Activated CD8-positive, alpha-beta T cell treated with anti-CD3 and anti-CD28 coated beads for 36 hours (primary cell): ENCODE measurements at places on chromosomes 2 and 18.
A peak's percentile ranks its signal among the peaks of the same experiment; 100 is the strongest.

DNA sequence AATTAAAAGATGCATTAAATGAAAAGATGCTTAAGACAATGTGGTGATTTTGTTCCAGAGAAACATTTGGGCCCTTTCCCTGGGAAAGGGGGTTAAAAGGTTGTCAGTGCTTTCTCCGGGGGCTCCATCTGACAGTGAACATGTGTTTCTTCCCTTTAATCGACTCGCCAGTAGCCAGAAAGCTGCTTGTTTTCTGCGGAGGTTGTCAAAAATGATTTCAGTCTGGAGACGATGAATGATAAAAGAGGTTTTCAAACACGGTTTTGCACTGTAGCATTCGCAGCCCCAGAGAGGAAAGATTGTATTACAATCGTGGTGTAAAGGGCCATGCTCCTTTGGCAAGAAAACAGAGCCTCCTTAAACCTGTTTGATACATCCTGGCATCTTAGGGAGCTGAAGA, 111.5 kb upstream of the MEIS1 start:
- H3K27me3 ChIP-seq = no peaks in the 10 kb centered on the region
- no peaks in the 10 kb centered on the region for H3K4me1 ChIP-seq
- no peak overlapping the region for H3K4me3 ChIP-seq

GRCh38 chr2:234158812-234159211, 108.3 kb downstream of the SPP2 start:
- H3K4me1 ChIP-seq = peaks cover 6% of the 10 kb centered on the region
- DNase-seq = no peak
- no peaks in the 10 kb centered on the region for H3K36me3 ChIP-seq
- no peak overlapping the region for H3K4me3 ChIP-seq
- no peak overlapping the region for H3K27ac ChIP-seq

DNA sequence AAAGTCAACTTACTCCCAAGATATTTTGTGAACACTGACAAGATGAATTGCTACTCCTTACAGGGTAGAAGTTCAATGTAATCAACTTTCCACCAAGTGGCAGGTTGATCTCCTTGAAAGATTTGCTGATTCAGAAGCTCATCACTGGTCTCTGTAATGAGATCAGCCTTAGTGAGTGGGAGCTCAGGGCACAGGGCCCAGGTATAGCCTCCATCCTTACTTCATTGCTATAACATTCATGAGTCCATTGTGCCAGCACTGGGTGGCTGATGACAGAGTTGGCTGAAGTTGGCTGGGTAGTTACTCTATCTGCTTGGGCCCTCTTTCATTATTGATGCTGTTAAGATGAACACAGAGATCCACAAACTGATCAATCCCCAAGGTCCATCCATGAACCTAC, 379.0 kb downstream of the IRS1 start:
- H3K27me3 ChIP-seq = peaks cover 13% of the 10 kb centered on the region
- no peak for DNase-seq
- no peak overlapping the region for H3K4me3 ChIP-seq
- H3K4me1 ChIP-seq = peaks cover 12% of the 10 kb centered on the region
- H3K27ac ChIP-seq = no peak overlapping the region
- no peaks in the 10 kb centered on the region for H3K36me3 ChIP-seq

GRCh38 chr2:767440-767839, 90.2 kb upstream of the TMEM18 start:
- H3K4me3 ChIP-seq = no peak overlapping the region
- no peaks in the 10 kb centered on the region for H3K27me3 ChIP-seq
- peak; percentile 68 for DNase-seq
- H3K36me3 ChIP-seq = no peaks in the 10 kb centered on the region

DNA sequence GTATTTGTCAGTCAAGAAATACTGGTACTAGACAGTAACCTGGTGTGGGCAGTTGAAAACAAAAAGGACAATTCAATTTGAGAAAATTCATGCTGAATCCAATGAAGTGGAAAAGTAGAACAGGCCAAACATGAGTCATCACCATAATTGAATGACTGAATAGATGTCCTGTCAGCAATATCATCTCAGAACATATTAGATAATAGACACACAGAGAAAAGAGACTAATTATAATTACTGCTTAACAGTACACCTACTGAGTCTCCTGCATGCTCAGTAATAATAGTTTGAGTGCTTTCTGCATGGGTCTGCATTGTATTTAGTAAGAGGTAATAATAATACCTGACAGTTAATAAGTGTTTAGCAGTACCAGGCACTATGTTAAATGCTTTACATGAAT, 138.6 kb upstream of the ZC3H15 start:
- peaks cover 19% of the 10 kb centered on the region for H3K36me3 ChIP-seq
- no peaks in the 10 kb centered on the region for H3K4me1 ChIP-seq
- no peaks in the 10 kb centered on the region for H3K27me3 ChIP-seq
- H3K4me3 ChIP-seq = no peak overlapping the region
- no peak for DNase-seq

DNA sequence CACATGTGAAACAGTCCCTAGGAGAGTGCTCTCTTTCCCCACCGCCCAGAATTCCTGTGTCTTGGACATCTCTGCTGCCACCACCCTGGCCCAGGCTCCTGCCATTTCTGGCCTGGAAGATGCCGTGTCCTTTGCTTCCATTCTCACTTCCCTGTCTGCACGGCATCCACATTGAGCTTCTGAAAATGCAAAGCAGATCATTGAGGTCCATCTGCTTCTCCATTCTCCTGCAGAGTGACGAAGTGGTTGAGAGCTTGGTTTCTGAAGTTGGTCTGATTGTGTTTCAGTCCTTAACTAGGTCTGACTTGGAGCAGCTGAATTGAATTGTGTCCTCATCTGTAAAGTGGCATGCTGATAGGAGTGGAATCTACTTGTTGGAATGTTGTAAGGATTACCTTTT, 98.7 kb upstream of the MGAT5 start:
- DNase-seq = no peak
- H3K36me3 ChIP-seq = peaks cover 14% of the 10 kb centered on the region
- no peaks in the 10 kb centered on the region for H3K27me3 ChIP-seq
- peaks cover 28% of the 10 kb centered on the region for H3K4me1 ChIP-seq

GRCh38 chr2:189501487-189501886, 60.2 kb downstream of the WDR75 start:
- H3K4me1 ChIP-seq = peaks cover 12% of the 10 kb centered on the region
- DNase-seq = no peak
- H3K4me3 ChIP-seq = no peak overlapping the region
- no peaks in the 10 kb centered on the region for H3K27me3 ChIP-seq
- no peak overlapping the region for H3K27ac ChIP-seq

- no peak for DNase-seq
- no peak overlapping the region for H3K4me3 ChIP-seq
- H3K27ac ChIP-seq = no peak overlapping the region
- no peaks in the 10 kb centered on the region for H3K27me3 ChIP-seq
- H3K36me3 ChIP-seq = no peaks in the 10 kb centered on the region
Measured at GRCh38 chr2:215031321-215031720, 107.1 kb downstream of the ABCA12 start.

DNA sequence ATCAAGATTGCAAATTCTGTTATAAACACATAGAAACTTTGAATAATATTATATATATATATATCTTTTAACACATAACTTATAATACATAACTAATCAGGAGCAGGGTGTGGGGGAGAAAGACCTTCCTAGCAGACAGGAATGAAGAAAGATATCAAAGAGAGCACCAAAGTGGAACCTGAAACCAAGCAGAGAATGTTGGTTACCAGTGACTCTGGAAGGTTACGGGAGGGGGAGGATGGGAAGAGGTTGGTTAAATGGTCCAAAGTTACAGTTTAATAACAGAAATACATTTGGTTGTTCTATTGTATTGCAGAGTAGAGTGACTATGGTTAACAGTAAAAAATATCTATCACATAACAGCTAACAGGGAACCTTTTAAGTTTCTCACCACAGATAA, 366.7 kb downstream of the LRRTM4 start:
- no peak overlapping the region for H3K4me3 ChIP-seq
- no peaks in the 10 kb centered on the region for H3K4me1 ChIP-seq
- no peak for DNase-seq
- no peaks in the 10 kb centered on the region for H3K27me3 ChIP-seq
- H3K27ac ChIP-seq = no peak overlapping the region

- no peak overlapping the region for H3K27ac ChIP-seq
- H3K27me3 ChIP-seq = no peaks in the 10 kb centered on the region
- no peak for DNase-seq
- no peaks in the 10 kb centered on the region for H3K36me3 ChIP-seq
- no peaks in the 10 kb centered on the region for H3K4me1 ChIP-seq
Measured at GRCh38 chr2:213443921-213444320, 159.7 kb downstream of the SPAG16 start.

DNA sequence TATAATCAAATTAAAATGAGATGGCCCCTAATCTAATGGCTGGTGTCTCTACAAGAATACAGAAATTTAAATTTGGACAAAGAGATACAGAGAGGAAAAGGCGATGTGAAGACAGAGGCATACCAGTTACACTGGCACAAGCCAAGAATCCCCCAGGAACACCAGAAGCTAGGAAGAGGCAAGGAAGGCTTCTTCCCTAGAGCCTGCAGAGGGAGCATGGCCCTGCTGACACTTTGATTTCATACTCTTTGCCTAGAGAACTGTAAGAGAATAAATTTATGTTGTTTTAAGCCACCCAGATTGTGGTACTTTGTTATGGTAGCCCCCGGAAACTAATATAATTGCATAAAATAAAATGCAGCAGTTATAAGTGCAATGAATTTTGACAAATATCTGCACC, 671.4 kb downstream of the MBD2 start:
- no peak overlapping the region for H3K27ac ChIP-seq
- no peaks in the 10 kb centered on the region for H3K4me1 ChIP-seq
- no peaks in the 10 kb centered on the region for H3K27me3 ChIP-seq
- no peak for DNase-seq
- no peak overlapping the region for H3K4me3 ChIP-seq
- H3K36me3 ChIP-seq = no peaks in the 10 kb centered on the region

- no peaks in the 10 kb centered on the region for H3K4me1 ChIP-seq
- no peak overlapping the region for H3K27ac ChIP-seq
- H3K36me3 ChIP-seq = no peaks in the 10 kb centered on the region
- H3K27me3 ChIP-seq = no peaks in the 10 kb centered on the region
- no peak overlapping the region for H3K4me3 ChIP-seq
- DNase-seq = no peak
Measured at GRCh38 chr2:2046497-2046896, 284.6 kb downstream of the MYT1L start.

DNA sequence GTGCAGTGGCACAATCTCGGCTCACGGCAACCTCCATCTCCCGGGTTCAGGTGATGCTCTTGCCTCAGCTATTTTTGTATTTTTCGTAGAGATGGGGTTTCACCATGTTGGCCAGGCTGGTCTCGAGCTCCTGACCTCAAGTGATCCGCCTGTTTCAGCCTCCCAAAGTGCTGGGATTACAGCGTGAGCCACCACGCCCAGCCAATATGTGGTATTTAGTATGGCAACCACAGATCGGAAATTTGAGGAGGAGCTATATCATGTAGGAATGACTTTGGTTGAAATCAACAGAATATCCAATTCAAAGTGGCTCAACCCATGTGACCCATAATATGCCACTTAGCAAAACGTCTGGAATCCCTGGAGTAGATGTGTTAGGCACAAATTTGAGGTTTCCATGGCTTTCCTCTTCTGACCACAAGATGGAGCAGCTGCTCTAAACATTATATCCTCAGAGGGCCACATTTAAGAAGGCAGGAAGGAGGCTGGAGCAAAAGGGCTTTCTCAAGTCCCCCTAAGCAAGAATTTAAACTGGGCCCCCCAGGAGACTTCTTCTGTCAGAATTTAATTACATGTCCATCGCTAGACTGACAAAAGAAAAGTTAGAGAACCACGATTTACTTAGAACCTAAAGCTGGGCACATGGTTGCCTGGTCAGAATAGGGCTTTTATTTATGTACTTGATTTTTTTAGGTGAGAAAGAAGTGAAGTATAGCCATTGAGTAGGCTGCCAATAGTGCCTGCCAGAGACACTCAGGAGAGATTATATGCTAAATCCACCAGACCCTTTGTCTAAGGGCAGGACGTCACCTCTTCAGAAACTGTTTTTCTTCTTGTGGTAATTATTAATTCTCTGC, 49.6 kb upstream of the ITSN2 start:
- H3K4me3 ChIP-seq = no peak overlapping the region
- H3K4me1 ChIP-seq = no peaks in the 10 kb centered on the region
- no peaks in the 10 kb centered on the region for H3K36me3 ChIP-seq

GRCh38 chr2:240951045-240951594, 45.0 kb downstream of the CROCC2 start:
- DNase-seq = no peak
- H3K4me1 ChIP-seq = no peaks in the 10 kb centered on the region
- H3K27me3 ChIP-seq = no peaks in the 10 kb centered on the region
- no peaks in the 10 kb centered on the region for H3K36me3 ChIP-seq

GRCh38 chr2:217989221-217989948, 13.4 kb downstream of the TNS1 start:
- H3K27ac ChIP-seq = peak overlapping the region; percentile 30
- H3K4me1 ChIP-seq = peaks cover 10% of the 10 kb centered on the region
- H3K36me3 ChIP-seq = no peaks in the 10 kb centered on the region
- peaks cover 8% of the 10 kb centered on the region for H3K27me3 ChIP-seq

DNA sequence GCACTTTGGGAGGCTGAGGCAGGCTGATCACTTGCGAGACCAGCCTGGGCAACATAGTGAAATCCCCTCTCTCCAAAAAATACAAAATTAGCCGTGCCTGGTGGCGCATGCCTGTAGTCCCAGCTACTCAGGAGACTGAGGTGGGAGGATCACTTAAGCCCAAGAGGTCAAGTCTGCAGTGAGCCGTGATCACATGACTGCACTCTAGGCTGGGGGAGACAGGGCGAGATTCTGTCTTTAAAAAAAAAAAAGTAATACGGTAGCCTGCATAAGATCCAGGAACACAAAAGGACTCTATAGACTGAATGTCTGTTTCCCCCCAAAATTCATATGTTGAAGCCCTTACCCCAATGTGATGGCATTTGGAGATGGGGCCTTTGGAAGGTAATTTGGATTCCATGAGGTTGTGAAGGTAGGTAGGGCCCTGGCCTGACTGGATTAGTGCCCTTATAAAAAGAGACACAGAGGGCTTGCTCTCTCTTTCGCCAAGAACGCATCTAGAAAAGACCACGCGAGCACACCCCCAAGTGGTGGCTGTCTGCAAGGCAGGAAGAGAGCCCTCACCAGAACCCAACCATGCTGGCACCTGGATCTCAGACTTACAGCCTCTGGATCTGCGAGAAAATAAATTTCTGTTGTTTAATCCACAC, 17.0 kb downstream of the MBOAT2 start:
- H3K36me3 ChIP-seq = no peaks in the 10 kb centered on the region
- peaks cover 3% of the 10 kb centered on the region for H3K27me3 ChIP-seq
- peak; percentile 49 for DNase-seq
- H3K27ac ChIP-seq = no peak overlapping the region

GRCh38 chr18:74473976-74474640, 17.0 kb upstream of the DIPK1C start:
- H3K4me3 ChIP-seq = no peak overlapping the region
- no peak overlapping the region for H3K27ac ChIP-seq
- no peaks in the 10 kb centered on the region for H3K4me1 ChIP-seq
- DNase-seq = no peak
- peaks cover 3% of the 10 kb centered on the region for H3K27me3 ChIP-seq

GRCh38 chr2:132621131-132621875, 48.7 kb downstream of the LYPD1 start:
- H3K4me3 ChIP-seq = no peak overlapping the region
- DNase-seq = no peak
- H3K27me3 ChIP-seq = no peaks in the 10 kb centered on the region
- no peaks in the 10 kb centered on the region for H3K4me1 ChIP-seq
- no peak overlapping the region for H3K27ac ChIP-seq
- H3K36me3 ChIP-seq = no peaks in the 10 kb centered on the region
